ENCODE measurements at places on chromosomes 2 and 18. TPM values are rescaled to one million over a fixed set of nuclear protein-coding genes. Genes with fewer than 3 reads are reported as not detected.

The LIMS4 gene
- 0.71 TPM for total RNA-seq

The MBD2 gene
- total RNA-seq = 68.5 TPM

The PLGLB2 gene
- 1.5 TPM for total RNA-seq

The IKZF2 gene
- 158 TPM for total RNA-seq

The HADHB gene
- 41.7 TPM for total RNA-seq

The ONECUT2 gene
- under 0.01 TPM for total RNA-seq

DNA sequence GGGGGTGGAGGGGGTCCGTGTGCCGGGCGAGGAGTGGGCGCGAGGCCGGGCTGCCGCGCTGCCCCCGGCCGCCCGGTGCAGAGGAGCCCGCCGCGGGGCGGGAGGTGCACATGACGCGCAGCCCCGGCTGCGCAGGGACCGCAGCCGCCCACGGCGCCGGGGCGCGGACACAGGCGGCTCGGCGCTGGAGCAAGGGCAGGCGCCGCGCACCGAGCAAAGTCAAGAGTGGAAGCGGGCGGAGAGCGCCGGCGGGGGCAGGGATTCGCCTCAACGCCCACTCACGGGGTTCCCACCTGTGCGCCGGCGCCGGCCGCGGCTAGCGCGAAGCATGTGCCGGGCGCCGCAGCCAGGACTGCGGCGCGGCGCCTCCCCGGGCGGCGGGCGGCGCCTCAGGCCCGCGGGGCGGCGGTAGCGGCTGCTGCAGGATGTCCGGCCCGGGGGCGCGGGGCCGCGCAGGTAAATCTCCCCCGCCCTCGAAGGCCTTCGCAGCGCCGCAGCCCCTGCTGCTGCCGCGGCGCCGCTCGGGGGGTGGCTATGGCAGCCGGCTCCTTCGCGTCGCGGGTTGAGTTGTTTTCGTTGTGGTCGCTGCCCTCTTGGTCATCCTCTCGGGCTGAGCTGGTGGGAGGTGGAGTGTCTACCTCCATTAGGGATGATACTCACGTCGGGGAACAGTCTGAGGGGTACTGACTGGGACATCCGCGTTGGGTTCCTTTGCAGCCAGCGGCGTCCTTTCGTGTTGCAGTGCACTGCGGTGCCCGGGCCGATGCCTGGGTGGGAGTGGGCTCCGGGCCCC, 216.3 kb upstream of the DTNA start:
- no peak for DNase-seq

DNA sequence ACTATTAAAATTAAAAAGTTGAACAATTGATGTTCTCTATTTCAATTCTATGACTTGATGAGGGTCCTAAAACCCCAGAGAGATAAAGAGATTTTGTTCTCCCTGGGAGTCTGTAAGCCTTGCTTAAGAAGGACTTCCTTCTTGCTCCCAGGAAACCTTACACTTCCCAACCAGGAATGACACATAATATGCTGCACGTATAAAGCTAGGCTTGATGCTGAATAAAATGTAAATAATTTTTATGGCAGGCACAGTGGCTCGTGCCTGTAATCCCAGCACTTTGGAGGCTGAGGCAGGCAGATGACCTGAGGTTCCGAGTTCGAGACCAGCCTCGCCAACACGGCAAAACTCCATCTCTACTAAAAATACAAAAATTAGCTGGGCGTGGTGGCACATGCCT, 27.8 kb downstream of the SPIRE1 start:
- DNase-seq = no peak

GRCh38 chr2:9739531-9739964, 103.7 kb upstream of the TAF1B start:
- peak; percentile 59 for DNase-seq

GRCh38 chr2:64192664-64193105, 48.5 kb upstream of the PELI1 start:
- DNase-seq = no peak

GRCh38 chr2:67329513-67329912, 67.6 kb upstream of the ETAA1 start:
- DNase-seq = no peak
